ENCODE measurements at places on chromosomes 3 and 15. TPM values are rescaled to one million over a fixed set of nuclear protein-coding genes. Genes with fewer than 3 reads are reported as not detected.

CISH gene
- 351 TPM for total RNA-seq

P2RY13 gene
- total RNA-seq, result not detected

GRCh38 chr3:123296836-123297626 is 95.3 kb downstream of the SEC22A start:
- no peaks in the 10 kb centered on the region for H3K36me3 ChIP-seq
- no peak overlapping the region for H3K27ac ChIP-seq

DNA sequence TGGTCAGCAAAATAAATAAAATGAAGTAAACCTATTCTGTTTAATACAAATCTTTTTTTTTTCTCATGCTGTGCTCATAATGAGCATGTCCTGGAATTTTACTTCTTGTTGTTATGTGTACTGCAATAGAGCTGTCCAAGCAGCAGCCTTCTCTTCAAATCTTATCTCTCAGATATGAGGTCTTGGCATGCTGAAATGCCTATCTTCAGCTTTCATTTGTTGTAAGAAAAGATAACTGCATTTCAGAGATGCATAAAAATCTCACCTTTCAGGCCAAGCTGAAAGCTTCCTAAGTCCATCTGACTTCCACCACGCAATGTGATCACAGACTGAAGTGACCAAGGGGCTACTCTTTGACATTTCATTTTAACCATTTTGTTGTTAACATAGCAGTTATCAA is 43.5 kb upstream of the LRRC3B start:
- no peak overlapping the region for H3K27ac ChIP-seq
- H3K27me3 ChIP-seq, result no peaks in the 10 kb centered on the region
- H3K4me1 ChIP-seq, result no peaks in the 10 kb centered on the region
- no peaks in the 10 kb centered on the region for H3K36me3 ChIP-seq
- no peak for DNase-seq

DNA sequence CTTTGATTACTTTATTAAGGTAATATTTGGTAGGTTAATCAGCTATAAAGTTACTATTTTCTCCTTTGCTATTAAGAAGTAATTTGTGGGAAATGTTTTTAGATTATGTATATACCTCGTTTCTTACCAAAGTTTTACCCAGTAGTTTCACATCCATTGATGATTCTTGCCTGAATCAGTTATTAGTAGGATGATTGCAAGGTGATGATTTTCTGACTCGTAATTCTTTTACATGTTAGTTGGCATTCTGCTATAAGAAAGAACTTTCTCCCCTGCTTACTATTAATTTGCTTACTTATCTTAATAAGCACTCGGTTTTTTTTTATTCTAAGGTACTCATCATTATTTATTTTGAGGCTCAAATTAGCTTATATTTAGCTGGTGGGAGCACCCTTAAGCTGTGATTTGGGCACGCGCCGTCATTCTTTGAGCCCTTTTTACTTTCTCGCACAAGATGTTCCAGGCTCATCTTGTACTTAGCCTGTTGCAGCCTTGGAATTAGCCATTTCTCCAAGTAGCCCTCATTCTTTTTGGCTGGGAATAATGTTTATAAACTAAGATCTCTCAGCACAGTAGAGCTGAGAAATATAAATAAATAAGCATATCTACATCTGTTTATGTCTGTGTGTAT is 15.3 kb downstream of the USP3 start:
- H3K36me3 ChIP-seq, result peaks cover 3% of the 10 kb centered on the region
- no peaks in the 10 kb centered on the region for H3K27me3 ChIP-seq
- no peak overlapping the region for H3K27ac ChIP-seq
- DNase-seq, result no peak

DNA sequence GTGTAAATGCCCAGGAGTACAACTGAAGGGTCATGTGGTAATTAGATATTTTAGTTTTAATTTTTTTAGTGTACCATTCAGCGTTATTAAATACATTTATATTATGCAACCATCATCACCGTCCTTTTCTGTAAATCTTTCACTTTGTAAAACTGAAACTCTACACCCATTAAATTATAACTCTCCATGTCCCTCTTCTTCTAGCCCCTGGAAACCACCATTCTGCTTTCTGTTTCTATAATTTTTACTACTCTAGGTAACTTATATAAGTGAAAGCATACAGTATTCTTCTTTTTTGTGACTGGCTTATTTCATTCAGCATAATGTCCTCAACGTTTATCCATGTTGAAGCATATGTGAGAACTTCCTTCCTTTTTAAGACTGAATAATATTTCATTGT is 48.1 kb downstream of the STXBP5L start:
- no peaks in the 10 kb centered on the region for H3K4me1 ChIP-seq
- no peaks in the 10 kb centered on the region for H3K27me3 ChIP-seq
- no peak overlapping the region for H3K27ac ChIP-seq
- H3K4me3 ChIP-seq, result no peak overlapping the region
- DNase-seq, result no peak

DNA sequence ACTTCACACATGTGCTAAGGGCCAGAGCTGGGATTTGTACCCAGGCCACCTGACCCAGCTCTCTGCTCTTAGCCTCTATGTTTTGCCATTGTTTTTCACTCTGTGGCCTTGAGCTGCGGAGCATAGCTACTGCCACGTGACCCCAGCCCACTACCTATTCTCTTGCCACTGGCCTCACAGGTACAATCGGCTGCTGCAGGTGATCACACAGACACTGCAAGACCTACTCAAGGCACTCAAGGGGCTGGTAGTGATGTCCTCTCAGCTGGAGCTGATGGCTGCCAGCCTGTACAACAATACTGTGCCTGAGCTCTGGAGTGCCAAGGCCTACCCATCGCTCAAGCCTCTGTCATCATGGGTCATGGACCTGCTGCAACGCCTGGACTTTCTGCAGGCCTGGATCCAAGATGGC is 46.2 kb downstream of the SEMA3G start:
- peaks cover 30% of the 10 kb centered on the region for H3K36me3 ChIP-seq
- DNase-seq, result no peak
- H3K4me3 ChIP-seq, result no peak overlapping the region

DNA sequence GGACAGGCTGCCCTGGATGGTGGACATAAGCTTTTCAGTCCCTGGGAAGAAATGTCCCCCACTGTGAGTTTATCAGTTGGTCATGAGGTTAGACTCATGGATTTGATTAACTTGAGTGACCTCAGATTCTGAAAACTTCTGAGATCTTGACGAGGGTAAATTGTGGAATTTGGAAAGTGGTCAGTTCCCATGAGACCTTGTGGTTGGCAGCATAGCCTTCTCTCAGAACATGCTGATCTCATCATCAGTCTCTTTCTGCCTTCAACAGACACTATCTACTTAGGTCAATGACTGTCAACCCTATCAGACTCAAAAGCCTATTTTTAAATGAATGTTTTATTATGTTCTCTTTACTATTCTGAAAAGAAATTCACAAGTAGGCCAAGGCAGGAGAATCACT is 45.6 kb upstream of the NDUFB4 start:
- peaks cover 2% of the 10 kb centered on the region for H3K27me3 ChIP-seq
- no peaks in the 10 kb centered on the region for H3K4me1 ChIP-seq
- no peak for DNase-seq
- no peak overlapping the region for H3K27ac ChIP-seq

DNA sequence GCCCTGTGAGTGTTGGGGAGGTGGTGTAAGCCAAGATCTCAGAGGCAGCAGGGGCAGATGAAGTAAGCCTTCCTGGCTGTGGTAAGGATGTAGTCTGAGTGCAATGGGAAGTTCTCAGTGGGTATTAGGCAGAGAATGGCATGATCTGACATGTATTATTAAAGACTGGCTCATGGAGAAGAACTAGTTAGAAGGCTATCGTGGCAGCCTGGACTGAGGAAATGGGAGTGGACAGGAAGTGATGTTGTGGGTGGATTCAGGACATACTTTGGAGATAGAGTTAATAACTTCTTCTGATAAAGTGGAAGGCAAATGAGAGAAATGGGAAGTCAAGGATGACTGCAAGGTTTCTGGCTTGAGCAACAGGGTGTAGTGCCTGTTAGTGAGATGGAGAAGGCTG is 250.9 kb upstream of the CFAP20DC start:
- DNase-seq, result no peak
- no peak overlapping the region for H3K27ac ChIP-seq
- H3K4me1 ChIP-seq, result peaks cover 6% of the 10 kb centered on the region

- no peaks in the 10 kb centered on the region for H3K36me3 ChIP-seq
- no peak overlapping the region for H3K4me3 ChIP-seq
- H3K4me1 ChIP-seq, result peaks cover 30% of the 10 kb centered on the region
- DNase-seq, result peak; percentile 18
Observed at GRCh38 chr3:170027233-170028102, 10.3 kb upstream of the GPR160 start.

DNA sequence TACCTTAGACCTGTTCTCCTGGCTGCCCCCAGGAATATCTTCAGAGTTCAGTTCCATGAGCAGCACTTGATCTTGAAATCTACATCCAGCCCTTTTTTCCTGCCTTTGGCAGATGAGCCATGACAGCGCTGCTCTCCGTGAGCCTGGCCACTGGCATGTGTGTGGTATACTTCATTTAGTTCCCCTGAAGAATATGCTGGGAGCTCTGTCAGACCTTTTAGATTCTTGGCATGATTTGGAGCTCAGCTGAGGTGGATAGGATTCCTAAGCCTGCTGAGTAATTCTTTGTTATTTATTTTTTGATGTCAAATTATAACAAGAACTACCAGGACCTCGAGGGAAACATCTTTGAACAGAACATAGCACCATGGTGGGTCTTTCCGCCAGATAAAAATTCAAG is 121.7 kb downstream of the EDEM1 start:
- no peaks in the 10 kb centered on the region for H3K36me3 ChIP-seq
- H3K27ac ChIP-seq, result no peak overlapping the region
- H3K4me1 ChIP-seq, result no peaks in the 10 kb centered on the region
- H3K4me3 ChIP-seq, result no peak overlapping the region
- DNase-seq, result no peak

DNA sequence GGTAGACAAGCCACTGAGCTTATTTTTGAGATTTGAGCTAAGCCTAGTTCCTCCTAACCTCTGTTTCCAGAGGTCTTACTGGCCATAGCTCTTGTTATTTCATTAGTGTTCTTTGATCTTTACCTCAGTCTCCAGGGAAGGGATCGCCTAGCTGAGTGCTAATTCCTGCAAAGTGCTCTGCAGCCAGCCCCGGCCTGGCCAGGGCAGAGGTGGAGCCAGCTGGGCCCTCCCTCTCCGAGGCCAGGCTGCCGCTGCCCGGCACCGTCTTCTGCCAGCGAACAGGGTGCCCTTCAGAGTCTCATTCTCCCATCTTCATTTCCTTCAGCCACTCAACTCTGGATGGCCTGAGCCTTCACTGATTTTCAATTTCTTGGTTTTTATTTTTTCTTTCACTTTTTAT is 19.7 kb downstream of the FAN1 start:
- no peak for DNase-seq
- no peaks in the 10 kb centered on the region for H3K4me1 ChIP-seq
- H3K36me3 ChIP-seq, result peaks cover 68% of the 10 kb centered on the region
- H3K4me3 ChIP-seq, result no peak overlapping the region
- H3K27ac ChIP-seq, result no peak overlapping the region

GRCh38 chr3:174957081-174957480 is 97.9 kb downstream of the NAALADL2 start:
- no peak overlapping the region for H3K27ac ChIP-seq
- H3K4me1 ChIP-seq, result no peaks in the 10 kb centered on the region

DNA sequence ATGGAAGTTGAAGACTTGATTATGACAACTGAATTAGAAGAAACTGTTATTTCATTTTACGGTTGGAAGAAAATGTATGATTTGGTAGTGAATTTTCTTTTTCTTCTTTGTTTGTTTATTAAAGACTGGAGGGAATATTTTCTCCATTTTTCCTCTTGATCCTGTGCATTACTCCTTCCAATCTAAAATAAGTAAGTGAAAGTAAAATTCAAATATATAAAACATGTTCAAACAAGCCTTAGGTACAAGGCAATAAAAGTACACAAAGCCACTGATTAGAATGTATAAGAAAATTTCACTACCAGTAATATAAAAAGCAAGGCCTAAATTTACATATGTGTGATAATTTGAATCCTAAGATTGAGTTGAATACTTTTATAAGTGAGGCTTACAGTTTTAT is 181.2 kb upstream of the MME start:
- no peak overlapping the region for H3K4me3 ChIP-seq
- no peaks in the 10 kb centered on the region for H3K4me1 ChIP-seq

DNA sequence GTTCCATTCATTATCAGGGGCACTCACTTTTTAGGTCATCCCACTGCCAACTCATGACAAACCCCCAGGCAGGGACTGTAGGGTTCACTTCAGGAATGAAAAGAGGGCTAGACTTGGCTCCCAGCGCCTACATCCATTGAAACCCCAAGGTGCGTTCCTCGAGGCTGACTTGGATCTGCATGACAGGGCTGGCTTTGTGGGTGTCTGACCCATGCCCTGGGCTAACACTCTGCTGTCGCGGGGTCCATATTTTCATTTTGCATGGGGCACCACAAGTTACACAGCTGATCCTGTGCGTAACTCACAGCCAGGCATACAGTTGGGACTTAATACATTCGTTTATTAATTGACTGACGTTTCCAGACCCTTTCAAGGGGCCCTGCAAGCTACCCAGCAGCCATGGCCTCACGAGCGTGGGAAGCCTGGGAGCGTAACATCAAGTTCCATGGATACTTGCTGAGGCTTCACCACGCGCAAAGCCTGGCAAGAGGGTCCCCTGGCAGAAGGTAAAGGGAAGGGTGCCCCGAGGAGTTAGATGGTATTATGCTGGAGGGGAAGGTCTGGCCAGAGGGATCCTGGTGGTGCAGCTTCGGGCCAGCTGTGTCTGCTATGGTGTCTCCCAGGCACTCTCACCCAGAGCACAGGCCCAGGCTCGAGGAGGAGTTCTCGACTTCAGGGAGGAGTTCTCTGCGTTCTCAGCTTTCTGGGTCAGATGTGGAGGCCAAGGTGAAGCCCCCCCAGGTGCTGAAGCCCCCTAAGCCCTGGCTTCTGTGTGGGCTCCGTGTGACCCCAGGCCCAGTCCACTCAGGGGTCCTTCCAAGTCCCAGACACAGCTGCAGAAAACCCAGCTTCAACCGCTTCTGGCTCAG is 85.4 kb downstream of the ADAMTS17 start:
- H3K4me3 ChIP-seq, result no peak overlapping the region
- no peak for DNase-seq
- no peaks in the 10 kb centered on the region for H3K27me3 ChIP-seq
- no peak overlapping the region for H3K27ac ChIP-seq

DNA sequence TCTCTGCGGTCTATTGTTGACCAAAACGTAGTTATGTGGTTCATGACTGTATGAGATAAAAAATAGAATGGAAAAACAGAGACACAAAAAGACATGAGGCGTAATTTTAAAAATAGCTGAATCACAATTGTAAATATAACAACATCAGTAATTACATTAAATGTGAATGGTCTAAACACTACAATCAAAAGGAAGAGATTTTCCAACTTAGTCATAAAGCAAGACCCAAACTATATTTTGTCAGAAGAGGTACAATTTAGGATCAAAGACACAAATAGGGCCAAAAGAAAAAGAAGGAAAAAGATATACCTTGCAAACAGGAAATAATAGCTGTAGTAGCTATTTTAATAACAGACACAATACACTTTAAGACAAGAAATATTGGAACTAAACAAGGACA is 61.5 kb downstream of the LRRC28 start:
- H3K4me3 ChIP-seq, result no peak overlapping the region
- peaks cover 10% of the 10 kb centered on the region for H3K36me3 ChIP-seq
- peaks cover 3% of the 10 kb centered on the region for H3K4me1 ChIP-seq
- no peak overlapping the region for H3K27ac ChIP-seq
- no peaks in the 10 kb centered on the region for H3K27me3 ChIP-seq
